ENCODE measurements at places on chromosomes 13 and 19. TPM values are rescaled to one million over a fixed set of nuclear protein-coding genes. Genes with fewer than 3 reads are reported as not detected.

The ZNF567 gene
- total RNA-seq: 3.3 TPM

The ZNF555 gene
- 6.6 TPM for total RNA-seq

The APOC1 gene
- total RNA-seq: 28.8 TPM

The CD177 gene
- total RNA-seq: not detected

The SERTM1 gene
- not detected for total RNA-seq

The NFILZ gene
- not detected for total RNA-seq

The SKA3 gene
- total RNA-seq: 2.1 TPM

The IFNL1 gene
- not detected for total RNA-seq
